ENCODE measurements at places on chromosomes 2 and 18. TPM values are rescaled to one million over a fixed set of nuclear protein-coding genes. Genes with fewer than 3 reads are reported as not detected.

GRCh38 chr2:6452702-6453481 is 412.8 kb downstream of the CMPK2 start:
- DNase-seq, result no peak

- DNase-seq, result no peak
Observed at GRCh38 chr2:176613323-176613987, 344.2 kb downstream of the MTX2 start.

- no peak for DNase-seq
Observed at GRCh38 chr2:56262241-56262640, 78.5 kb downstream of the CCDC85A start.

The LYG1 gene
- total RNA-seq, result 0.91 TPM

GRCh38 chr2:5777131-5777535 is 84.9 kb downstream of the SOX11 start:
- no peak for DNase-seq
